ENCODE measurements at places on chromosomes 6 and 20.
A peak's percentile ranks its signal among the peaks of the same experiment; 100 is the strongest.

GRCh38 chr6:31359581-31359980 is 2.6 kb upstream of the HLA-B start:
- DNase-seq = peak; percentile 53

- no peak for DNase-seq
Observed at GRCh38 chr6:145531032-145531431, 204.3 kb downstream of the EPM2A start.

GRCh38 chr6:162408826-162409535 is 318.6 kb downstream of the PRKN start:
- no peak for DNase-seq

DNA sequence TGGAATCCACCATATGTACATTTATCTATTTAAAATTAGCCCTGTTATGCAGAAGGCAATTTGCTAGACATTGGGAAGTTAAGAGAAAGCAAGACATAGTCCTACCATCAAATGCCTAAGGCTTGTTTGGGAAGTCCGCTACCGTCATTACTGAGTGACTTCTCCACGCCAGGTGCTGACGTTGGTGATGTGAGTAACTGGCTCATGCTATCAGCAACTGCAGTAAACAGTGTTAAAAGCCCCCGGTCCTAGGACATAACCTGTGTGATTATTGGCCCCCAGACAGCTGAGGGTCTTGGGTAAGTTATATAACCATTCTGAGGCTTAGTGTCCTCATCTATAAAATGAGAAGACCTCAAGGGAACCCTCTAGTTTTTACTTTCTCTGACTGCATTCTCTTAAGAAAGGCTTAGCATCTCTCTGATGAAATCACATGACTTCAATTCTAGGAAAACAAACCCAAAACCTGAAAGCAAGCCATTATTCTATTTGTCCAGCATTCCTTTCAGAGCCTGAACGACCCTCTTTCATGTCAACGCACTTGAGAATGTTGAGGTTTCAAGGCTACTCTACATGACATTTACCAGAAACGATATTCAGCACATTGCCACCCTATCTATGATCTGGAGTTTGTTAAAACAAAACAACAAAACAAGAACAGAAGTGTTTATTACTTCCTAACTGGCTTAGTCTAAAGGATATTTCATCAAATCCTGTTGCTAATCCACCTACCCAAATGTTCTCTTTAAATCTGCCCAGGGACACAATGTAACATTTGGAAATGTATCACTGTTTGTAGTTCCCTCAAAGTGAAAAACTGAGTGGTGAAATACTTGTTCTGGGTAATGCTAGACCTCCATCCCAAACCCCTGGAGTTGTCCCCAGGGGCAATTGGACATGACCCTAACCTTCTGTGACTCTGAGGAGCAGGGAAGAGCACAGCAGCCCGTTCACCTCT is 133.8 kb downstream of the BTBD3 start:
- no peak for DNase-seq

- no peak for DNase-seq
Observed at GRCh38 chr6:133179481-133179880, 61.7 kb upstream of the EYA4 start.

GRCh38 chr20:9867196-9867980 is 28.5 kb upstream of the PAK5 start:
- no peak for DNase-seq

GRCh38 chr6:23692184-23692583 is 433.8 kb upstream of the NRSN1 start:
- DNase-seq = no peak

DNA sequence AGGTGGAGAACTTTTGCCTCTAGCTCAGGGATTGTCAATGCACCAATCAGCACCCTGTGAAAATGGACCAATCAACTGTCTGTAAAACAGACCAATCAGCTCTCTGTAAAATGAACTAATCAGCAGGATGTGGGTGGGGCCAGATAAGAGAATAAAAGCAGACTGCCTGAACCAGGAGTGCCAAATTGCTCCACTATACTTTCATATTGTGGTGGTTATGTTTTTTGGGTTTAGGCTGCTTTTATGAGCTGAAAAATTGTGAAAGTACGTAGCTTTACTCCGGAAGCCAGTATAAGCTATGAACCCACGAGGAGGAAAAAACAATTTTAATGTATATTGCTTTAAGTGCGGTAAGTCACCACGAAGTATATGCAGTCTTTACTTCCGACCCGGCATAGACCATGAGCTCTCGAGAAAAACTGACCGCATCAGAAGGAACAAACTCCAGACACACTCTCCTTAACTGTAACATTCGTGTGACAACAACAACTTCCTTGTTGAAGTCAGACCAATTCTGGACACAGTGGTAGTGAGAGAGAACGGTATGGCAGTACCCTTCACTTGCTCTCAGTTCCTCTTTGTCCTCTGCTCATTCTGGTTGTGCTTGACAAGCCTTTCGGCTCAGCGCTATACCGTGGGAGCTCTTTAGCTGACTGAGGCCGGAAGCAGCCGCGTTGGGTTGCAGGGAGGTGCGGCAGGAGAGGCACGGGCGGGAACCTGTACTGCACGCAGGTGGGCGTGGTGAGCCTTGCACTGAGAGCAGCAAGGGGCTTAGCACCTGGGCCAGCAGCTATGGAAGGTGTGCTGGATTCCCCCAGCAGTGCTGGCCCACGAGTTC is 81.9 kb upstream of the E2F3 start:
- DNase-seq = no peak

DNA sequence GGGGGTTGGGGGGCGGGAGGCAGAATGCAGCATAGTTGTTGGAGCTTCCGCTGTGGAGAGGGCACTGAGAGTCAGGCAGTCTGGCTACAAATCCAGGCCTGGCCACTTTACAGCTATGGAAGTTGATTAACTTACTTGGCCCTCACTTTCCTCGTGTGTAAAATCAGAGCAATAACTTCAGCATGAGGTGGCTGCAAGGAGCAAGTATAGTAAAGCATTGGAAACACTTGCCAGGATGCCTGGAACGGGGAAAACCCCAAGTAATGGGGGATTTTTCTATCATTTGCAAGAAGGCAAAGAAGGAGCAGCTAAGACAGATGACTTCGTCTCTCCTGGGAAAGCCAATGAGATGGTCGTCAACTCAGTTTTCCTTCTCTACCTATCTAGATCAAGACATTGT is 35.8 kb downstream of the AGPAT4 start:
- DNase-seq = no peak

- no peak for DNase-seq
Observed at GRCh38 chr6:168670401-168670985, 229.5 kb downstream of the SMOC2 start.

DNA sequence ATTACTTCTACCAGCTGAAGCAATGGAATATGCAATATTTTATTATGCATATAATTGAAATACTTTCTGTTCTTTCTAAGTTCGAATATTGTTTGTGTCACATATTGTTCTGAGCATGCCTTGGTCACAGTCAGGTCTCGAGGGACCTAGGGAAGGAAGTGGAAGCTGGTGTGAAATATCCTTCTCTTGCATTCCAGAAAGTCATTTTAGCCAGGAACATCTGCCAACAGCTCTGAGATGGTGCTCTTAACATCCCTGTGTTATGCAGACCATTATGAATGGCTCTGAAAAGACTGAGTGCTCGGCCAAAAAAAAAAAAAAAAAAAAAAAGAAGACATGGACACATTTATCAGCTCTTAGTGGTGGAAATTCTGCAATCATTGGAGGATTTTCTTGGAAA is 132.7 kb upstream of the JAG1 start:
- DNase-seq = peak; percentile 83

DNA sequence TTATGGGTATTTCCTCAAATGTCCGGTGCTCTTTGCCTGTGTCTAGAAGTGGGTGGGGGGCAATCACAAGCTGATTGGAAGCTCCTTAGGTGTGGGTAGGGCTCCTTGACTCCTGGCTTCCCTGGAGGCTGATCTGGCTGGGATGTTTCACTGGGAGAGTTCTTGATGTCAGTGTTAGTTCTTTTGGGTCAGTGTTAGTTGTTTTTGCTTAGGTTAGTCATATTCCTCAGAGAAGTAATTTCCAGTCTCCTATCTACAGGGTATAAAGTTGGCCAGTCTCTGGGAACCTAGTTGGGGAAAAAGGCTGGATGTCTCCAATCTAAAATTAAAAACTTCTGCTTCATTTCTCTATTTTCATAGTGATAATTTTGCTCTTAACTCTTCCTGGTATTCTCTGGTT is 23.6 kb downstream of the CDC5L start:
- DNase-seq = no peak

DNA sequence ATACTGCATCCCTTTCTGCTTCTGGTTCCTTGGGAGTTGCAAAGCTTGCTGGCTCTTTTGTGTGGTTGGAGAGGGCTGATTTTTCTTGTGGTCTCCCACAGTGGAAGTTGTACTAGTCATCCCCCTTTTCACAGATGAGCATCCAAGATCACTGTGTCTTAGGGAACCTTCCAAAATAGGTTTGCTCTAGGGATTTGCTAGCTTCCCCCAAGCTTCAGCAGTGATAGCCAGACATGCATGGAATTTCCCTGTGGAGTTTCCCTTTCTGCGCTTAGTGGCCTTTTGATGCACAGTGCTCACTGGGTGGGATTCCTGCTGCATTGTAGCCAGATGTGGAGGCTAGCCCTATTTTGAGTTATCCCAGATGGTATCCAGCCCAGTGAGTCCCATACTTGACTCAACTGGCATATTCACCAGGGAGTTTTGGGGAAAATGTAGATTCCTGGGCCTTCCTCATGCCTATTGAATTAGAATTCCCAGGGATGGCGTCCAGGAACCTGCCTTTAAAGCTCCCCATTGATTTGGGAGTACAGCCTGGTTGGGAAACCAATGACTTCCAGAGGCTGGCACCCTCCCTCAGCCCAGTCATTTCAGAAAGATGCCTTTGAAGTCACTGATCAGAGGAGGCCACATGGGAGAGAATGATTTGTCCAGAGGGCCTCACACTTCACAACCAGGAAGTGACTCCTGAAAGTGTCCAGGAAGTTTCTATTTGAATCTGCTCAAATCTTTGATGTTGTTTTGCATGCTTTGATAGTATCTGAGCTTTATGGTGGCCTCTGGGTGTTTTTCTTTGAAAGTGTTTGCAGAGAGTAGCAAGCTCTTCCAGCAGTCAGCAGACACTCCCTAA is 25.9 kb downstream of the PPARD start:
- DNase-seq = peak; percentile 97

DNA sequence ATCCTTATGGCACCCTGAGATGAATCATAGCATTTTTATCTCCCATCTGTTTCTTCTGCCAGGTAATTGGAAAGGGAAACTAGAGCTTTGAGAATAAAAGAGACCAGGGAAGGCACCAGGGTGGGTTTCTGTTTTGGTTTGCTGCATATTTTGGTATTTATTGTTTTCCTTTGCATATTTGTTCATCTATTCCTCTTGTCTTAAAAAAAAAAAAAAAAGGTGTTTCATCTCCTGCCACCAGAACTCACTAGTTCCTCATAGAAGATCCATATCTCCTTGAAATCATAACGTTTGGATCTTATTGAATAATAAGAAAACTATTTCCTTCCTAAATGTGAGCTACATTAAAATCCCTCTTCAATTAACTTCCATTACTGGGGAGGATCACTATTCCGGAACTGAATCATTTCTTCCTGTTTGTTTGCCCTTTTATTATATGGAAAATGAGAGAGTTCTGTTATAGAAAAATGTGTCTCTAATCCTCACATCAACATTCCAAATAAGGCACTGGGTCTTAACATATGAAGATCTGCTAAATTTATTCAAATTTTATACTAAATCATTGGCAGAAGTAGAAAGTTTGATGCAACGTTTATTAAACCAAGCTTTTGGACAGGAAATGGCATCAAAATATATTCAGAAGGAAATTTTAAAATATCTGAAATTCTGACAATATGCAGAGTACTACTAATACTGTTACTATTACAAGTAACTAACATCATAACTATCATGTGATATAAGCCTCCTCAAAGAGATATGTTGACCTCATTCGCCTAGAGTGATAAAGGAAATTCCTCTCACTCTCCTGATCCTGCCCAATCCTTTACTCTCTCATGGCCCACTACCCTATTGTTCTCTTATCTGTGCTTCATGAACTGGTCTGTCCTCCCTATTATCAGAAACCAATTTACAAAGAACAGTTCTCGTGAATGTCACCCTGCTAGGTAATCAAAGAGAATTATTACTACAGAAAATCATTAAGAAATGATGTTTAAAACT is 229.4 kb upstream of the RSPO3 start:
- no peak for DNase-seq
